ENCODE measurements at places on chromosomes 12 and 14.

- DNase-seq: no peak
Observed at GRCh38 chr12:23002381-23002780, 377.4 kb downstream of the ETNK1 start.

DNA sequence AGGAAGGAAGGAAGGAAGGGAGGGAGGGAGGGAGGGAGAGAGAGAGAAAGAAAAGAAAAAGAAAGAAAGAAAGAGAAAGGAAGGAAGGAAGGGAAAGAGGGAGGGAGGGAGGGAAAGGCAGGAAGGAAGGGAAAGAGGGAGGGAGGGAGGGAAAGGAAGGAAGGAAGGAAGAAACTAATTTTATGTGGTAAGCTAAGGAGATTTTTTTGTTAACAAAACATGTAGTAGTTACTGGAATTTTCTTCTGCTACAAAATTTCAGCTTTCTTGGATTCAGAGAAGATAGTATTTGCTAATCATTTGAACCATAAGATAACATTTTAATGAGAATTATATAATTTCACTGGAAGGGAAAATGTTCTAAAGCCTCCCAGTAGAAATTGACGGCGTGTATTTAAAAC lies 437.8 kb upstream of the DCN start:
- DNase-seq: no peak

GRCh38 chr14:72909163-72909562 lies 15.3 kb upstream of the DPF3 start:
- no peak for DNase-seq

DNA sequence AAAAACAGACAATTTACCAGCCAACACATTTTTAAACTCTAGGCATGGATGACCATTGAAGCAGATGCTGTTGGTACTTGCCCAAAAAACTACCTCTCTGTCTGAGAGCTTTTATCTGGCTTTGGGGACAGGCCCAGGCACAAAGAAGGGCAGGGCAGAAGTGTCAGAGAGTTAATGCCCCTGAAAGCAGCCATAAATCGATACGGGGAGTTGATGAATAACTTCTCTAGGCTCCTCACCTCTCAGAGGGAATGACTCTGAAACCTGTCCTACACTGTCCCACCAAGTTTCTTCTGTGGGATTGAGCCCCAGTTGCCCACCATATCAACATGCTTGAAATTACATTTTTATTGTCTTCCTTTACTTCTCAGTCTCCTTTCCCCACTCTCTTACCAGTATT lies 113.0 kb upstream of the DAAM1 start:
- no peak for DNase-seq

DNA sequence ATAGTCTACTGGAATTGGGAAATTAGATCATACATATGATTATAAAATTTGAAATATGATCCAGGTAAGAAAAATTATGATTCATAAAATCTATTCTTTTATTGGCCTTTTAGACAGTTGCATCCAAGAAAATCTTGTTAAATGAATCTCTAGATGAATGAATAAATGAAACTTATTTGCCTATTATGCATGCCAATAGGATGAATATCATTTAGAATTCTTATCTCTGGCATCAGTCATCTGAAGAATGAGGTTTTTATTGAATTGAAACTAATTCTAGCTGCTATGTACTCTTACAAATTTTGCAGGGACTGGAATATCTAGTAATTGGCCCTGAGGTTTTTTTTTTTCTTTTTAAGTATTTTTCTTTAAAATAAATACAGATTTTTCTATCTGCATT lies 475.5 kb downstream of the NAV3 start:
- no peak for DNase-seq

DNA sequence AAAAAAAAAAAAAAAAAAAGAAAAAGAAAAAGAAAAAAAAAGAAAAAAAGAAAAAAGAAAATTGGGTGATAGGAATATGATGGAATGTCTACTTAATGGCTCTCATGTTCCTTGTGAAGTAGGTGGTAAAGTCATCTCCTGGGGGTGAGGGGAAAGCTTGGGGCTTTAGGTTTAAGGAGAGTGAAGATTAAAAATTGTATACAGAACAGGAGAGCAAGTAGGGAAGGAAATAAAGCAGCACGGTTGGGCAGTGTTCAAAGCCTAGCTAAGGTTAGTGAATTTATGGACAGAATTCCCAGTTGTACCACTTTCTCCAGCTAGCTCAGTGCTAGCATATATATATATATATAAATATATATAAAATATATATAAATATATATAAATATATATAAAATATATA lies 40.0 kb upstream of the SLC2A13 start:
- no peak for DNase-seq

DNA sequence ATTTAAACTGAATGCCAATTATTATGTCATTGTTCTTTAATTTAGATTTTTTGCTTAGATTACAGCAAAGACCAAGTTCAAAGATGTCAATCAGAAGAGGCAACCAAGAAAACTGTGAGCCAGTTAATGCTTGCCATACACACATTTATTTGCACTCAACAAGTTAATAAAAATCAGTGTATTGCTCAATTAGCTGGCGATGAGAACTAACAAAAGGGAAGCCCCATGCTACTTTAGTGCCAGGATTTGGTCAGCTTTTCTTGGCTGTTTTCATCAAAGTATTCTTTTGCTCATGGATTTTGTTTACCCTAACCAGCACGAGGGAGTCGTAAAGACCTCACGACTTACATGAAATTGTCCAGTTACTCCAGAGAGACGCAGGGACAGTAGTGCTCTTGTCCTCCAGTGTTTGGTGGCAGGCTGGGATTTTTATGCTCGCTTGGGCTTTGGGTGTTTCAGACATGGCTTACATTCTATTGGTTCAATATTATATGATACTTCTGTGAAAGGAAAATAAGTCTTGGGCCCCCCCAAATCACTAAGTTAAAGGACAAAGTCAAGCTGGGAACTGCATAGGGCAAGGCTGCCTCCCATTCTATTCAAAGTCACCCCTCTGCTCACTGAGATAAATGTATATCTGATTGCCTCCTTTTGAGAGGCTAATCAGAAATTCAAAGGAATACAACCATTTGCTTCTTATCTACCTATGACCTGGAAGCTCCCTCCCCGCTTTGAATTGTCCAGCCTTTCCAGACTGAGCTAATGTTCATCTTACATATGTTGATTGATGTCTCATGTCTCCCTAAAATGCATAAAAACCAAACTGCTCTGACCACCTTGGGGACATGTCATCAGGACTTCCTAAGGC lies 7.4 kb upstream of the B4GALNT1 start:
- DNase-seq: no peak

DNA sequence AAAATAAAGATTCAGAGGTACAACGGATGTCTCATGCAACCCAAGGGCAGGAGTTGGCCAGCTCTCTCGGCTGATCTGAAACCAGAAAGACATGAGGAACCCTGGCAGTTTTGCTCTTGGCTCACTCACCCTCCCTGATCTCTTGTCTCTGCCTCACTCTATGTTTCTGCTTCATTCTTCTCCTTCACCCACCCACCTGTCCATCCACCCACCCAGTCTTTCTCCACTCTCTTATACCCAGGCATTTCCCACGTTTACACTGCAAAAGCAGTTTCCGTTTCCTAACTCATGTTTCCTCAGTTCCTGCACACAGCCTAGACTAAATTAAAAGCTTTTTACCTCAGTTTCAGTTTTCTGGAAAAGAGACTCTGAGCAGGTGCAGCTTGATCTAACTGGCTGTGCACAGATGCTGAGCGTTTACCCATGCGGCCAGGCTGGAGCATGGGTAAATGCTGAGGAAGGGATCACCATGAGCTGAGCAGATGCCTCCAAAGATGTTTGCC lies 157.6 kb downstream of the PRKCH start:
- no peak for DNase-seq

DNA sequence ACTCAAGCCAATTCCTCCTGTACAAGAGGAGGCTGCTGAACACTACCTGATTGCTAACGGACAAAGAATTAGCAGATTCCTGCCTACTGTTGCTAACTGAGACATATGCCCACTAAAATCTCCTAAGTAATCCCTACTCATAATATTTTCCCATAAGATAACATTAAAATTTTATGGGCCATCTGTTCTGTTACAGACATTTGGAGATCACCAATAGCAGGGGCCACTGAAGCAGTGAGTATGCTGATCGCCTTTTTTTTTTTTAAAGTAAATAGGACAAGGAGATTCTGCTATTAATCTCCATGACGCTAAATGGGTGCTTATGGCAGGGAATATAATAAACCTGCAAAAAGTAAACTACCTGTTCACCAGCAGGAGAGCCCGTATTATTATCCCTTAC lies 292.9 kb downstream of the MED13L start:
- no peak for DNase-seq

DNA sequence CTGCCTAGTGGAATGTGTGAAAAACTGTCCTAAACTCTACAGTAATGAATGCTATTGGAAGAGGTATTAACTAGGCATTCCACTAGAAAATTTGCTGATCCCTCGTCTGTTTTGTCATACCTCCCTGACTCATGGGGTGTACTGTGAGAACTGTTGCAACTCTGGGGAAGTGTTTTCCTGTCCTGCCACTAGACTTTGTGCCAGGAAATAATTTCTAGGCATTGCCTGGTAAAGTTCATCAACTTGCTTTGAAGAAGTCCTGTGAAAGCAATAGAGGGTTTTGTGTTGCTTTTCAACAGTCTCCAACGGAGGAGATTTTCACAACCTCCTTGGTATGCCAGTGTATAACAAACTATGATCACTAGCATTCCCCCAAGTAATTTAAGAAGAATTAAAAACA lies 139.9 kb downstream of the AKAP6 start:
- no peak for DNase-seq

DNA sequence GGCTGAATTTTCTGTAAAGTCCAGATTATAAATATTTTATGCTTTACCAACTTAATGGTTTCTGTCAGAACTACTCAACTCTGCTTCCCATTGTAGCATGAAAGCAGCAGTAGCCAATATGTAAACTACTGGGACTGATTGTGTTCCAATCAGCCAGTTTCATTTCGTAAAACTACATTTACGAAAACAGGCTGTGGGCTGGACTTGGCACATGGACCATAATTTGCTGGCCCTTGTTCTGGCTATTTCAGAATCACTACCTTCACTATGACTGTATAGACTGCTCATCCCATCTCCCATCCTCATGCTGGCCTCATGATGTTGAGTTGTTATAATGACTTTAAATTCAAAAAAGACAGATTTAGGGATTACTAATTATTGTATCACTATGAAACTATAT lies 38.7 kb downstream of the FAR2 start:
- DNase-seq: no peak

DNA sequence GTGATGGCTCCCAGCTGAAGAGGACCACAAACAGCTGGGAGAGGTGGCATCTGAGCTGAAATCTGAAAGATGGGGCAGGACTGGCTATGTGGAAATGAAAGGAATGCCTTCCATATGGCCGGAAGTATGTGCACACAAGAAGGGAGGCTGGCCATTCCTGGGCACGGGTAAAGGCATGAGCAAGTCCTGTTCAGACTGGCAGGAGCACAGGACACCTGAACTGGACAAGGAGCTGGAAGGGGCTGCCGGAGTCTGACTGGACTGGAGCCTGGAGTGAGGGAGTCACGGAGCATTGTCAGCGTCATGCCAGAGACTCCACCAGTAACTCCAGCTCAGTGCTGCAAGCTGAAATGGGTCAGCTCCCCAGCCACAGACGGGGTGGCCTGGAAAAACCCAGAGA lies 11.9 kb upstream of the TC2N start:
- no peak for DNase-seq

GRCh38 chr14:74257078-74257940 lies 18.1 kb downstream of the VSX2 start:
- DNase-seq: peak; percentile 41

DNA sequence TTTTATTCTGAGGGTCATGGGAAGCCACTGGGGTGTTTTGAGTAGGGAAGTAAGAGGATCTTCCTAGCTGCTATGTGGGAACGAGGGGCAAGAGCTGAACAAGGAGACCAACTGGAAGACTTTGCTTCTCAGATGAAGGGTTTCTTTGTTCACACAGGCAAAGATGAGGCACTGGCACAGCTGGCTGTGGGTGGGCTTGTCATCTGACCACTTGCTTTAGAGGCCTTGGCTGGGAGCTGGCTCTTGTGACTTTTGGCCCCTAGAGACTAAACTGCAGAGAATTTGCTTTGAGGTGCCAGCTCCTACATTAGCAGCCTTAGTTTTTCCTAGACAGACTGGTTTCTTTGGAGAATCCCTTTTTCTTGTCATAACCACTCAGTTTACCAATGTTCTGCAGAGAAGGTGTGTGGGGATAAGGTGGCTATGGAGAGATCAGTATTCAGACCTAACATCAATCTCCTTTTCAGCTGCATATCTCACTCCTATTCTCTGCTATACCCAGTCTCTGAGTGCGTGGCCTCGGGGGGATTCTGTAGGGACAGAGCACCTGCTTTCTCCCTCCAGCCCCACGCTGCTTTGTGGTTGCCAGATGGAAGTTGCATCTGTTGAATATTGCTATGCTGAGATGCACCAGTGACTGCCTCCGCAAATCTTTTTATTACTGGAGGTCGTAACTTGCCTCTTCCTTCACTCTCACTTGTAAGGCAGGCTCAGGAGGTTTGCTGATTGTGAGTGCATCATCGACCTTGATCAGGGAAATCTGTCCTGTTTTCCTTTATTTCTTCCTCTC lies 12.7 kb downstream of the PPP2R5C start:
- no peak for DNase-seq

All from T-cell (primary cell).